ENCODE measurements at places on chromosomes 12 and 14. TPM values are rescaled to one million over a fixed set of nuclear protein-coding genes. Genes with fewer than 3 reads are reported as not detected.

The KRT6C gene
- not detected for total RNA-seq

The ZNF891 gene
- 0.63 TPM for total RNA-seq

The PRB2 gene
- total RNA-seq: not detected

The GPR68 gene
- 4.7 TPM for total RNA-seq

The ERP27 gene
- 0.07 TPM for total RNA-seq

The FSCB gene
- not detected for total RNA-seq

The NUDT4 gene
- 33.8 TPM for total RNA-seq

The STXBP6 gene
- total RNA-seq: 0.38 TPM

The ATL1 gene
- total RNA-seq: 4.2 TPM

The DPY19L2 gene
- total RNA-seq: 5.8 TPM

The ACADS gene
- 15.9 TPM for total RNA-seq

The SLC2A14 gene
- not detected for total RNA-seq

- DNase-seq: no peak
Observed at GRCh38 chr12:121953695-121954094, 35.3 kb downstream of the CFAP251 start.

DNA sequence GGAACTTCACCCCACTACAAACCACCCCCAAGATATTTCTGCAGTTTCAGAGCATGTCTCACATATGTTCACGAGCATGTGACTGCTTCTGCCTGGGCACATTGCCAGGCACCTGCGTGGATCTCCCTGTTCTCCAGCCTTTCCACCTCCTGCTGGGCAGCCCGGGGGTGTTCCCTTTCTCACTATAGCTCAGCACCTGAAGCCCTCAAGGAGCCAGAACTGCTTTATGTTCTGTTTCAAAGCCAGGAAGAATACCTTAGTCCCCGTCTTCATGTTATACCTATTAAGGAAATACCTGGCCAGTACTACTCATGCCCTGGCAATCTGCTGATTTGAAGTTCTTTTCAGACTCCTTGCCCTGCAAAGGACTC is 4.2 kb upstream of the FGF6 start:
- DNase-seq: no peak

DNA sequence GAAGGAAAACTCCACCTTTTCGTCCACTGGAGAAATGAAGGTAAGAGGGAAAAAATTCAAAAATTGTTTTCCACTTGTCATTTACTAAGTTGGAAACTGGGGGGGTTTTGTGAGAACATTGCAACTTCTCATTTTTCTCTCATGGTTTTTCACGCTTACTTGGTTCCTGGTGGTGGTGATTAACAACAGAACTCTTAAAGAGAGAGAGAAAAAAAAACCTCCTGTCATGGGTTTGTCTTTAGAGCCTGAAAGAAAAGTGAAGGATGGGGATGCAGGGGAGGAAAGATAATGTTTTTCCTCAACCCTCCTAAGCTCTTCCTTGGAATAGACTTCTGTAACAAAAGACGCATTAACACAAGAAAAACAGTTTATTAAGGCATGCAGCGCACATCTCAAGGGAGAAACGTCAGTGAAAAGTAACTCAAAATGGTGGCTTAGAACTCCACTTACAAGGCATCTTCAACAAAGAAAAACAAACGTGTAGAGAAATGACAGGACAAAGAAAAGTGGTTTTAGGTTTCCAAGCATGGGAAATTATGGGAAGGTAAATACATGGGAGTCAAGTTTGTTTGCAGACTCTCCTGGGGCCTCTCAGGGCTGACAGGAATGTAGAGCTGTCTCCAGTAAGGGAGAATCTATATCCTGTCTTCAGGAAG is 81.9 kb upstream of the ATF7IP start:
- DNase-seq: no peak

DNA sequence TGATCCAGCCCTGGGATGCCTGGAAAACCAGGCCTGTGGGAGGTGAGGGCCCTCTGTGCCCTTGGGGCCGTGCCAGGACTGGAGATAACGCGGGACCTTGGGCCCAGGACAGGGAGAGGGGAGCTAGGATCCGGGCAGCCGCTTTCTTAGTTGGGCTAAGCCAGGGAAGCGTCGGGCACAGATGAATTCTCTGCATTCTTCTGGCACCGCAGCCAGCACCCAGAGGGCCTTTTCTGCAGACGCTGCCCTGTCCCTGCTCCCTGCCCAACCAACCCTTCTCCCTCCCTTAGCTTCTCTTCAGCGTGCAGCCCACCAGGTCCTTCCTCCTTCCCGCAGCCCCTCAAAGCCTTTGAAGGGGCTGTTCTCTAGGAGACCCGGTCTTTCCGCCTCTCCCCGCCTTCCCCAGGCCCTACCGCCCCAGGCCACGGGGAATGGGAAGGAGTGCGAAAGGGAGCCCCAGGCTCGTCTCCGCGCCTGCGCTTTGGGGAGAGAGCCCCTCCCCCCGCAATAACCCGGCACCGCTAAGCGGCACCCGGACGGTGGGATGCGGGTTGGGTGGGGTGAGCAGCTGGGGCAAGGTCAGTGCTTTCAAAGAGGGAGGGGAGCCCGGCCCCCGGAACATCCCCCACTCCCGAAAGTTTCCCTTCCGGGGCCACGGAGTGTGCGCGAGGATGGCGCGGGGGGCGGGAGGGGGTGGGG is 663 bp downstream of the NCKAP5L start:
- DNase-seq: no peak

GRCh38 chr12:26938701-26939062 is 412 bp downstream of the FGFR1OP2 start:
- no peak for DNase-seq

DNA sequence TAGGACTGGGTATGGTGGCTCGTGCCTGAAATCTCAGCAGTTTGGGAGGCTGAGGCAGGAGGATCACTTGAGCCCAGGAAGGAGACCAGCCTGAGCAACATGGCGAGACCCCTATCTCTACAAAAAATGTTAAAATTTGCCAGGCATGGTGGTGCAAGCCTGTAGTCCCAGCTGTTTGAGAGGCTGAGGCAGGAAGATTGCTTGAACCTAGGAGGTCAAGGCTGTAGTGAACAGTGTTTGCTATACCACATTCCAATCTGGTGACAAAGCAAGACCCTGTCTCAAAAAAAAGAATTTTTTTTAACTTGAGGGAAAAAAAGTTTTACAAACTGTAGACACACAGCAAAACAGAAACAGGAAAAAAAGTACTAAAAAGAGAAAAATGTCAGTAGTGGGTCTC is 2.3 kb upstream of the MAP3K9 start:
- no peak for DNase-seq

- no peak for DNase-seq
Observed at GRCh38 chr12:92553389-92553788, 149.4 kb upstream of the PLEKHG7 start.

GRCh38 chr12:105977652-105978051 is 161.1 kb downstream of the NUAK1 start:
- peak; percentile 61 for DNase-seq

- peak; percentile 70 for DNase-seq
Observed at GRCh38 chr12:93137656-93138612, 208.8 kb upstream of the EEA1 start.

DNA sequence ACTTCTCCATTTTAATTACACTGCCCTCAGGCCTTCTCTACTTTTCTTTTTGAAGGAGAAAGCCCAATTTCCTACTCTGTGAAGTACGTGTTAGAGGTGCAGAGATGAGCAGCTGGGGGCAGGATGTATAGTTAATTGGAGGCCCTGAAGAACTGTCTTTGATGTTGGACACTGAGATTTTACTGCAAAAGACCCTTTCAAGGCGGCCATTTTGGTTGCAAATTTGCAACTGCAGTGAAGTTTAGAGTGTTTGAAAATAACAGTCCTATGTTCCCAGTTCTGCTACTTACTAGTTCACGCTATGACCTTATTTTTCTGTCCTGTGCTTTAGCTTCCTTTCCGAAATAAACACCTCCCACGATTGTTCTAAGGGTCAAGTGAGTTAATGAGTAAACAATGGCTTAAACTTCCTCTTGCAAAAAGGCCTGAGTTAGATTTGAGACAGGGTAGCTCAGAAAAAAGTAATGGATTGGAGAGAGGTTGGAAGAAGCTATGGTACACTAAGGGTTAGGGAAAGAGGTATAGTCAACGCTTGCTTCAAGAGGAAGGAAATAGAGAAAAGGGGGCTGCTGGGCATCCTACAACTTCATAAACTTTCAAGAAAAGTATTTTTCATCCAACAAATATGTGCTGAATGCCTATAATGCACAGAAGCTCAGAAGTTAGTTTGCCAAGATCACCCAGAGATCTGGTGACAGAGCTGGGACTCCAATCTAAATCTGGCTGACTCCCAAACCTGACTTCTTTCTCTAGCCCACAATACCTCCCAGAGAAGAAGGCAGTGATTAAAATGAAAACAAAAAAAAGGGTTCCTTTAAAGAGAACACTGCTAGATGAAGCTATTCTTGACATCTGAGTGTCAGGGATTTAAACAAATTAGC is 26.4 kb upstream of the DICER1 start:
- no peak for DNase-seq

DNA sequence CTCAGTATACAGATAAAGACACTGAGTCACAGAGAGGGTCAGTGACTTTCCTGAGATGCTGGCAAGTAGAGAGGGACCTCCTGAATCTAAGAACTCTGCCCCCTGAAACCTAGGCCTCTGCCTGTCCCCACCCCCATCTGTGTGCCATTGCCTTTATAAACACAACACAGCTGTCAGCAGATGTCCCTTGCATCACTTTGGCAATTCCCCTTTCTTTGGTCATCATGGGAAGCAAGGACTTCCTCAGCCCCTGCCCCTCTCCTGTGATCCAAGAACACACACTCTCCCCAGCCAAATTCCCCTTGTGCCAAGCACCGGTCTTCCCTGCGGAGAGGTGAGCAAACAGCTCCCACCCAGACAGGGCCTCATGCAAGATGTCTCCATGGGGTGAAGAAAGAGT is 8.3 kb downstream of the TSPAN11 start:
- no peak for DNase-seq

DNA sequence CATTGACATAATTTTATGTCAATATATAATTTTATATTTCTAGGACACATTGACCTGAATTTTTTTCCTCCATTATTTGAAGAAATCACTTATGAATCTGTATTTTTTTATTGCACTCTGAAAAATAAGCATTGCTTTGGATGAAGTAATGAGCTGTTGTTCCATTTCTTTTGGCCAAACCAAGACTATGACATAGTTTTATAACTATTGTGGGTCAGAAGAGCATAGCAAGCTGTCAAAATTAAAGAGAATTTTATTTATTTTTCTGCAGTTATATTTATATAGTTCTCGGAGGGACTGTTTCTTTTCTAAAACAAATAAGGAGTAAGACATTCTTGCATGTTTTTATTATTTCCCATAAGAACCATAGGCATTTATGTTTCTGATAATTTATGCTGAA is 8.5 kb downstream of the C12orf75 start:
- DNase-seq: no peak

GRCh38 chr14:105877645-105878044 is 351.3 kb downstream of the TMEM121 start:
- DNase-seq: no peak

DNA sequence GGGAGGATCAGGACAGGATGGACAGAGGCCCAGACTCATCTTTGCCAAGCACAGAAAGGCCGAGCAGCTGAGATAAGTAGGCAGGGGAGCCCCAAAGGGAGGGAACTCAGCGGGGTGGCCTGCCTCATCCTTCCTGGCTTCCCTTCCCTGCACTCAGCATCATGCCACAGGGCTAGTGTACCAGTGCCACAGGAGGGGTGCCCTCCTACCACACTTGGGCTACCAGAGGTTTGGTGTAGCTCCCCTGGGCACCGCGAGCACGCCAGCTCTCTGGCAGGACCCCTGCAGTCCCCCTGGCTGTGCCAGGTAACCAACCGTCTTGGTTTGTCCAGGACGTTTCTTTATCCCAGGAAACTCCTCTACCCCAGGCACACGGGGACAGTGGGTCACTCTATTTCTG is 123.5 kb downstream of the ESRRB start:
- DNase-seq: no peak

- DNase-seq: peak; percentile 58
Observed at GRCh38 chr12:38921025-38921677, 15.8 kb upstream of the CPNE8 start.

GRCh38 chr12:107488666-107489065 is 196.9 kb upstream of the PWP1 start:
- DNase-seq: no peak

DNA sequence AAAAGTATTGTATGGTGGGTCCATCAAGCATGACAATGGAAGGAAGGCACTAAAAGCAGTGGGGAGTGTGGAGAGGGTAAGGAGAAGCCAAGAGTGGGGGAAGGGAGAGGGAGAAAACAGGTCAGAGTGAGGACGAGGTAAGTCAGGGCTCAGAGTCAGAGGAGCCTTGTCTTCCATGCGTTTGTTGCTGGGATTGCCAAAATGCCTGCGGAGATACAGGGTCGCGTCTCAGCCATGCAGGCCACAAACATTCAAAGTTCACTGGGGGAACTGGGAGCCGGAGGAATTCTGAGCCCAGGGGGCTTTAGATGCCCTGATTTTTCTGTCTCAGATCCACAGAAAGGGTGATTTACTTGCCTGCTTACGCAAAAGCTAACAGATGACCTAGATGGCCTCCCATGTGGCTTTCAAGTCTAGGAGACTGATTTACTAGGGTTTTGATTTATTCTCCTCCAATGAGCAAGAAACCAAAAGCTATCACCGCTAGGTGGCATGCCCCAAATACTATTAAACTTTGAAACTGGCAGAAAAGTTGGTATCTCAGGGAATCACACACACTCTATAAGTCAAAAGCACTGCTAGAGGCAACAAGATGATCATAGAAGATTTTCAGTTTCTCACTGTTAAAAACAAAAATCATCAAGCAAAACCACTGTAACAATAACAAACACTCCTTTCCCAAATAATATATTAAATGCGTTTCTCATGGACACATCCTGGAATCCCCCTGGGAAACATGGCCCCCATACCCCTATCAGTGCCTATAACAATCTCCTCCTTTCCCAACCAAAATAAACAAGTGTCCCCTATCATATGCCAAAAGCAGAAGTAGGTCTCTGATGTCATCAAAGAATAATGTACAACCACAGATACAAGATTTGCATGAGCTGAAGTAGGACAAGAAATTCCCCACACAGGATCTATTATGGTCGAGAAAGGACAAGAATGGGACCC is 26.6 kb upstream of the MDM1 start:
- no peak for DNase-seq

GRCh38 chr14:79265366-79265946 is 945.8 kb downstream of the DIO2 start:
- no peak for DNase-seq

DNA sequence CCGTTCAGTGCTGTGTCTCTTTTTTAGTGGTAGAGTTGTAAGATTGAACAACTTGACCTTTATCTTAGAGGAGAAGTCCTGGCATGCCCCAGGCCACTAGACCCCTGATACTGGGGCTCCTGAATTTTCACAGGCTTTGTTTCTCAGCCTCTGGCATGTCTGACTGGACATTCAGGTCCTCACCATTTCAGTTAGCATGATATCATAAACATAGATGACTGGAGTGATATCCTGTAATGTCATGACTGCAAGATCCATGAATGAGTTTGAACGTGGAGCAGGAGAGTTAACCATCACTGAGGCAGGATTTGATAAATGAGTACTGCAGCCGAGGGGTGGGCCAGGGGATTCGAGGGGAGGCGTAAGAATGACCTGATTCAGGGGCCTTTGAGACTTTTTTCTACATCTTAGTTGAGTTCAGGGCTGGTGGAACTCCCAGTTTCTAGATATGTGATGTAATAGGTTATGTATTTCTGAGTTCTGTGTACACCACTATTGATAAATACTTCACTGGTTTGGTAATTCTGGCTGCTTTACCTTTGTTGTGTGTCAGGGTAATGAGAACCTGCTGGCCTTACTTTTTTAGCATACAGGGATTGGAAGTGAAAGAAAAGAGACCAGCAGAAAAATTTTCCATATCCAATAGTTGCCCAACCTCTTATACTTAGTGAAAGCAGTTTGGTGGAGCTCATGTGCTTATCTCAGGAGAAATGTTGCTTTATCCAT is 217.0 kb downstream of the SYNE2 start:
- no peak for DNase-seq

Data from kidney epithelial cell (primary cell).